Osteoblast (primary cell): ENCODE measurements at places on chromosomes 12 and 14. TPM values are rescaled to one million over a fixed set of nuclear protein-coding genes. Genes with fewer than 3 reads are reported as not detected.

LRTM2 gene
- total RNA-seq = not detected in 2 replicates

ZDHHC22 gene
- not detected in 2 replicates for total RNA-seq

NOS1 gene
- not detected in 2 replicates for total RNA-seq

PIP4K2C gene
- 32.4 and 36.6 TPM in 2 replicates for total RNA-seq

TMX1 gene
- 50.1 and 55.4 TPM in 2 replicates for total RNA-seq

SNAPC1 gene
- 26.5 and 35.8 TPM in 2 replicates for total RNA-seq

FAM90A1 gene
- total RNA-seq = not detected in 2 replicates

RNASE2 gene
- total RNA-seq = not detected in 2 replicates

GLT1D1 gene
- not detected in 2 replicates for total RNA-seq
